ENCODE measurements at places on chromosomes 5 and 9. TPM values are rescaled to one million over a fixed set of nuclear protein-coding genes. Genes with fewer than 3 reads are reported as not detected.

DNA sequence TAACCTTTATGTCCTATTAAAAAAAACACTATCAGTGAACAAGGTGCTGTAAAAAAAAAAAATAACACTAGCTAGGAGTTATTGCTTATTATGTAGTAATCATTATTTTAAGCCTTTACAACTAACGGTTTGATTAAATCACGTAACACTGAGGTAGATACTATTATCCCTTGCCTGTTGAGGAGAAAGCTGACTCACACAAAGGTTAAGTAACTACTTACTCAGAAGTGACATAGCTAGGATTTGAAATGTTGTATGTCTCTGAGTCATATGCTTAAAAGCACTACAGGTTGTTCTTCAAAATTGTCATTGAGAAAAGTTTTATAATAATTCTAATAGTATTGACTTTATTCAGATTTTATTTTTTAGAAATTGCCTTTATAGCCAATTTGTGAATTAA, 8.8 kb downstream of the TENT2 start:
- no peak for DNase-seq

DNA sequence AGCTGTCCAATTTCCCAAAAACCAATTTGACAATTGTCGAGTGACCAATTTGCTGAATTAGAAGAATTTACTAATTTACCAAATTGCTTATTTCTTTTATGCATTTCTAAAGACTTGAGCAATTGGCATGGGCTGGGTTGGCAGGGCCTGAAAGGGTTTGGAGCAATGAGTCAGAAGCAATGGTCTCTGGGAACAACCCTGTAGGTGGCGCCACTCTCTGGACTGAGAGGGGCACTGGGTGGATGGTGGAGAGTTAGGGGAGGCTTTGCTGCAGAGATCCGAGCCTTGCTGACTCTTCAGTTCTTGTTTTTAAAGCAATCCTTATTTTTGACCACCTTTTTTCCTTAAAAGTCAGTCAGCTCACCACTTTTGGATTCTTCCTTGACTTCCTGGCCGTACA, 71.5 kb upstream of the RPS23 start:
- DNase-seq = peak; percentile 17

DNA sequence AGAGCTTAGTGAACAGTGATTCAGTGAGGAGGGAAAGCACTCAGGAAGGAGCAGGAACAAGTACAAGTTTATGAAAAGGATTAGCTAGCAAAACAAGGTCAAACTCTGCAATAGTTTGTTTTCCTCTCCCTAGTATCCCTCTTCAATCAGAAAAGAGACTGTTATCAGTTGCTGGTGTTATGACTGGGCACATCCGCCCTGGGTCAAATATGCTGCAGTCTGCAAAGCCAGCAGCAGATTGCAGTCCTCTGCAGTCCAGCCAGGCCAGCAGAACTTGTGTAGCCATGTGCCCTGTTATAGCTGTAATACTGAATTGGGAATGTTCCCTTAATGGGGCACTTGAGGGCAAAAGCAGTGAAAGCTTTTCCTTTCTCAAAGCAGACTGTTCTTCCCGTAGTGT, 12.0 kb downstream of the PCDHAC2 start:
- no peak for DNase-seq

DMRT3 gene
- 0.16 TPM for total RNA-seq
